ENCODE measurements at places on chromosomes 2 and 18. TPM values are rescaled to one million over a fixed set of nuclear protein-coding genes. Genes with fewer than 3 reads are reported as not detected.

GALNT1 gene
- 33.1 TPM for total RNA-seq

IL36G gene
- total RNA-seq = not detected

GAL3ST2 gene
- total RNA-seq = 0.22 TPM

HRH4 gene
- 0.23 TPM for total RNA-seq

NYAP2 gene
- not detected for total RNA-seq

AKAIN1 gene
- not detected for total RNA-seq

SERPINB2 gene
- total RNA-seq = 2.9 TPM

DNA sequence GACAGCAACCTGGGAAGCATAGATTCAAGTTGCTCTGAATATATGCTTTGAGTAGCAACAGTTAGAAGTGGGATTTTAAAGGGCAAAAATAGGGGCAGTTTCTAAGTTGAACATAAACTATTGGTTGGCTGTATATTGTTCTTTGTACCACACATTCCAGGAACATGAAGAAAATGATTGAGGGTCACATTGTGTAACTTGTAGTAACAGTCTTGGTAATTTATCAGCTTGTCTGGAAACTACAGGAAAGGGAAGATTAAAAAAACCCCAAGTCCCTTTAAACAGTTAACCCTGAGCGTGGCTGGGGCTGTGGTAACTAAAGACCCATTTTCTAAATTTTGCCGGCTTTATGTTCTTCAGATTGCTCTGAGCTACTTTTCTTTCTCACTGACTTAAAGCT is 7.4 kb downstream of the PLEKHB2 start:
- peak overlapping the region; percentile 44 for H3K27ac ChIP-seq
- DNase-seq = no peak
- H3K36me3 ChIP-seq = peaks cover 58% of the 10 kb centered on the region
- H3K27me3 ChIP-seq = no peaks in the 10 kb centered on the region
- no peak overlapping the region for H3K4me3 ChIP-seq

DNA sequence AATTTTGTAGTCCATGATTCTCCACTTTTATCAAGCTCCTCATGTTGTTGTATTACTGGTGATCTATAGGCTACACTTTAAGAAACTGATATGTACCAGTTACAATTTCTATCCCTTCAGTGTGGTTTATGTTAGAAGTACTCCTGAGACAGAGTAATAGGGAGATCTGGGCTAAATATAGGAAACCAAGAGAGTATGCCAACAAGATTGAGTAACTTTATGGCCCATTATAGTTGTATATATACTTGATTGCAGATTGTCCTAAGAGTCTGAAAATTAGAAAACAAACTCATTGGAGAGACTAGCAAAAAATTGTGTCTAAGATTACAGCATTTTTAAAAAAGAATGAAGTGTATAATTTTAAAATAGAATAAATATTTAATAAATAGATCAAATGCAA is 605.6 kb downstream of the XIRP2 start:
- H3K27me3 ChIP-seq = no peaks in the 10 kb centered on the region
- no peak overlapping the region for H3K27ac ChIP-seq
- no peaks in the 10 kb centered on the region for H3K36me3 ChIP-seq
- no peak overlapping the region for H3K4me3 ChIP-seq
- DNase-seq = no peak

DNA sequence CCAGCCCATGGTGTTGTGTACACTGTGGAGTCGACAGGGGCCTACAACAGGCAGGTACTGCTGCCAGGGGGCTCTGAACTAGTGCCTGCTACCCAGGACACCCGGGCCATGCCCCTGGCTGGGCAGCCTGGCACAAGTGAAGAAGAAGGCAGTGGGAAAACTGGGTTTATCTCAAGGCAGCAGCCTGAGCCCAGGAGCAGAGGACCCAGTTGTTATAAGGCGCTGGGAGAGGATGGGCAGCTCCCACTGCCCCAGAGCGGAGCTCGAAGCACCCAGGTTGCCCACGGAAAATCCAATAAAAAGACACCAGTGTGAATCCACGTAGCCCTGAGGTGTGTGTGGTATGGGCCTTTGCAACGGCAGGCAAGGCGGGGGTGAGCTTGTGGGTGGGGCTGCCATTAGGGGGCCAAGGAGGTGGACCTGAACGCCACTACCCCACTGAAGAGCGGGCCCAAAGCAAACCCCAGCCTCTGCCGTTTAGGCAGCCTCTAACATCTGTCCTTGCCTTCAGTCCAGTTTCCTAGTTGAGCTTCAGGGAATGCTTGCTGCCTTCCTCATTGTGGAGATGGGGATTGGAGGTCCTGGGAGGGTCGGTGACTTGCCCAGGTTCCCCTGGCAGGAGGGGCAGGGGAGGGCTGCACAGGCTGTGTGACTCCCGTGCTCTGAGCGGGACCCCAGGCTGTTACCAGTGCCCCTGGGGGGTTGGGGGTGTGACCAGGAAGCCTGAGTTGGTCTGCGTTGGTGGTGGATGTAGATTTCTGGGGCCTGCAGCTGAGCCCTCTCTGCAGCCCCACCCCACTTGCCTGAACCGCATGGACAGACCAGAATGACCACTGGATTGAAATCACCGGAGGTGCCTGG is 16.0 kb downstream of the ARID5A start:
- H3K4me1 ChIP-seq = peaks cover 9% of the 10 kb centered on the region
- no peaks in the 10 kb centered on the region for H3K27me3 ChIP-seq
- no peak for DNase-seq
- peaks cover 6% of the 10 kb centered on the region for H3K36me3 ChIP-seq

- H3K36me3 ChIP-seq = no peaks in the 10 kb centered on the region
- no peaks in the 10 kb centered on the region for H3K27me3 ChIP-seq
- no peak overlapping the region for H3K4me3 ChIP-seq
- H3K4me1 ChIP-seq = no peaks in the 10 kb centered on the region
- H3K27ac ChIP-seq = no peak overlapping the region
These were observed 456.6 kb upstream of the UBE2E3 start for GRCh38 chr2:180523621-180524340.

DNA sequence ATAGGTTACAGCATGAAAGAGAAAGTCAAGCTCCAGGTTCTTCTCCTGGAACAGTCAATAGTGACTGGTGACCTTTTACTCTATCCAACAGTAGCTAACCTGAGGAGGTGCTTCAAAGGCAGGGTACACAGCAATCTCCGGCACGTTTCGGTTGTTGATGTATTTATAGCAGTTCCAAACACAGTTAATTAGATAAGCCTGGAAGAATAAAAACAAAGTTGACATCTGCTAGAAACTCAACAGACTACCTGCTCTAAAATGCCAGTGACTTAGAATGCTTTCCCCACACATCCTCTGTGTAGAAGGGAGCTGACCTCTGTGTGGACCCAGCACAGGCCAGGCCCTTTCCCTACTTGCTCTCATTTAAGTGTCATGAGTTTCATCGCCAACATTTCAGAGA is 17.2 kb downstream of the LAPTM4A start:
- H3K4me3 ChIP-seq = no peak overlapping the region
- no peak for DNase-seq
- H3K36me3 ChIP-seq = peaks cover 54% of the 10 kb centered on the region
- peaks cover 9% of the 10 kb centered on the region for H3K4me1 ChIP-seq

DNA sequence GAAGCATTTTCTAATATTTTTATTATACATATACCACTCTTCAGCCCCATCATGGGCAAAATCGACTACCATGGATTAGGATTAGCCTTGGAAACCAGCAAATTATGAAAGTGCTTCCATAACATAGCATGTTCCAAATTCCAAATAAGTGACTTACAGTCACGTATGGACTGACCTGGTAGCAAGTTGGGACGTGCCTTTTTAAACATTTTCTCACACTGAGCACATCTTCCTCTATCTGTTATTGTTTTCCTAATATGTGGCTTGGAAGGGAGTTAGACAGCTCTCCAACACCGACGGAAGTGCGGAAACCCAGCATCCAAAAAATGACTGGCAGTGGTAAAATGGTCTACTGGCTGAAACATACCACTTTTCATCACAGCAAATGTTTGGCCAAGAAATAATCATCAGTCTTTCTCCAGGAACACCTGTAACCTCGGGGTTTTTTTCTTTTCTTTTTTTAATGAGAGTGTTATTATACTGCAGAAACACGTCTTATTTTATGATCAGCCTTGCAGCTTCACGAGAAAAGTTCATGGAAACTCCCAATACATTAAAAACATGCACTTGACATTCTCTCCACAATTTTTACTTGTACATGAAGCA is 107.0 kb downstream of the IRS1 start:
- H3K4me1 ChIP-seq = peaks cover 22% of the 10 kb centered on the region
- H3K27me3 ChIP-seq = peaks cover 21% of the 10 kb centered on the region
- H3K27ac ChIP-seq = no peak overlapping the region

DNA sequence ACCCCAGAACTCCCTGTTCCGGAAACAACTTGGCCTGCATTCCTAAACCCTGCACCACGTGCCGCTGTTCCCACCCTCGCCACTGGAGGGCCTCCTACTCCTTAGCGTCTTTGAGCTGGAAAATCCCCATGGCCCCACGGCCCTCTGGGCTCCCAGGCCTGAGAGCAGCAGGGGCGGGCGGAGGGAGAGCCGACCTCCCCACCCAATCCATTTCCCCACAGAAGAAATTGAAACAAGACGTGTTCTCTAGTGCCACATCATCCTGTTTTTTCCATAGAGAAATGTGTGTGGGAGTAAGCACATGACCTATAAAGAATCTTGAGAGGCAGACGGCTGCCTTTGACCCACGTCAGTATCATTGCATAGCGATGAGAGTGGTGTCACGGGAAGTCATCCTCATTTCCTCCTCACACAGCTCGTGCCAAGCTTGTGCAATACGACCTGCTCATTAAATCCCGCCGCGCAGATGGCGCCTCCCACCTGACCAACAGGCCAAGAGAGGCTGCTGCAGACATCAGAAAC is 79.2 kb downstream of the LAMA1 start:
- H3K27me3 ChIP-seq = no peaks in the 10 kb centered on the region
- no peak overlapping the region for H3K4me3 ChIP-seq
- H3K4me1 ChIP-seq = no peaks in the 10 kb centered on the region
- no peak overlapping the region for H3K27ac ChIP-seq
- no peak for DNase-seq

DNA sequence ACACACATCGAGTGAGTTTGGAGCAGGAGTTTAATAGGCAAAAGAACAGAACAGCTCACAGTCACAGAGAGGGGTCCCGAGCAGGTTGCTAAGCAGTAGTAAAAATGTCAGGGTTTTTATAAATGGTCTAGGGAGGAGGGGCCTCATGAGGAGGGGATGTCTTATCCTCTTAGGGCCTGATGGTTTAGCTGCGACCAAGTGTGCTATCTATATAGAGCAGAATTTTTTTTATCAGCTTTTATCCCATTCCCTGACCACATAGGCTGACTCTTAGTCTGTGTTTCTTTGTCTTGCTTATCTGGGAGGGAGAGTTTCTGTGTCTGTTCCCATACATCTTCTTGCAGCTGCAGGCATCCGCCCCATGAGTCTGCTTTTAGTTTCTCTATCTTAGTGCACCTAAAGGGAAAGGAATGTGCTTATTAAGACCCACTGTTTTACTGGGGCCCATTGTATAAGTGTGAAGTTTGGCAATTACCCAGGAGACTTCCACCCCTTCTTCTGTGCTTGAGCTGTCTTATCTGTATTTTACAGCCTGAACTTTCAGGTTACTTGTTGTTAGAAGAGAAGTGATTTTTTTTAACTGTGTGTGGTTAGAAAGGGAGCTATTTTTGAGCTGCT is 30.4 kb upstream of the GMCL1 start:
- DNase-seq = no peak
- H3K4me1 ChIP-seq = peaks cover 22% of the 10 kb centered on the region
- no peaks in the 10 kb centered on the region for H3K27me3 ChIP-seq
- peaks cover 18% of the 10 kb centered on the region for H3K36me3 ChIP-seq

DNA sequence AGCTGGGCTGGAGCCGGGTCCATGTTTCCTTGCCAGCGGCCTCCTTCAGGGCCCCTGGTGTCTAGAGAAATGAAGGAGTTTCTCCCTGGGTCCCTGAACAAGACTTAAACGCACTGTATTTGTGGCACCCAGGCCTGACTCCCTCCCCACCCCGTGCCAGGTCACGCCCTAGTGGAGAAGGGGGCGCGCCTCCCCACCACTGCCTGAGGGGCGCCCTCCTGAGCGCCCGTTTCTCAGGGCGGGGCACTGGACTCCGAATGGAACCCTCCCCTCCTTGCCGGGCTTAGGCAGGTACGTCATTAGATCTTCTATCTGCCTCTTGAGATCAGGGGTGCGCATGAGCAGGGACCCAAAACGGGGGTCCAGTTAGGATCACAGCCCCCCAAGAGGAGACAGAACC is 16.3 kb downstream of the ODC1 start:
- peak overlapping the region; percentile 63 for H3K27ac ChIP-seq
- peak overlapping the region; percentile 83 for H3K4me3 ChIP-seq
- peaks cover 6% of the 10 kb centered on the region for H3K27me3 ChIP-seq
- peaks cover 14% of the 10 kb centered on the region for H3K4me1 ChIP-seq

DNA sequence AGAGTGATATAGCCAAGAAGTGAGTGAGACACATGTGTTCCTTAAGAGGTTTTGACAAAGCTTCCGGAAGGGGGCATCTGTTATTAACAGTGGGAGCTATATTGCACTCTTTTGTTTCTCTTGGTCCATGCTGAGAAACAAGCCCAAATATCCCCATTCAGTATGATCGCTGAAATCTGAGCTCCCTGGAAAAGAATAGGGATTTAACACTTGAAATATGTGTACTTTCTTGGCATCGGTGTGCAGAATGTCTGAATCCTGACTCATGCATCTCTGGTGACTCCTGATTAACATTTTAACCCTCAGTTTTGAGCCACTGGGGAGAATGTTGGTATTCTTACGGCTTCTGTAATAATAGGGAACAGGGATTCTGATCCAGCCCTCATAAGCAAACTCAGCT is 448.1 kb downstream of the TSN start:
- no peaks in the 10 kb centered on the region for H3K36me3 ChIP-seq
- no peaks in the 10 kb centered on the region for H3K4me1 ChIP-seq
- no peak overlapping the region for H3K27ac ChIP-seq
- H3K27me3 ChIP-seq = no peaks in the 10 kb centered on the region

- peaks cover 3% of the 10 kb centered on the region for H3K27me3 ChIP-seq
- no peaks in the 10 kb centered on the region for H3K36me3 ChIP-seq
- no peak overlapping the region for H3K4me3 ChIP-seq
These were observed 153.3 kb upstream of the MAP3K20 start for GRCh38 chr2:172922306-172922705.

DNA sequence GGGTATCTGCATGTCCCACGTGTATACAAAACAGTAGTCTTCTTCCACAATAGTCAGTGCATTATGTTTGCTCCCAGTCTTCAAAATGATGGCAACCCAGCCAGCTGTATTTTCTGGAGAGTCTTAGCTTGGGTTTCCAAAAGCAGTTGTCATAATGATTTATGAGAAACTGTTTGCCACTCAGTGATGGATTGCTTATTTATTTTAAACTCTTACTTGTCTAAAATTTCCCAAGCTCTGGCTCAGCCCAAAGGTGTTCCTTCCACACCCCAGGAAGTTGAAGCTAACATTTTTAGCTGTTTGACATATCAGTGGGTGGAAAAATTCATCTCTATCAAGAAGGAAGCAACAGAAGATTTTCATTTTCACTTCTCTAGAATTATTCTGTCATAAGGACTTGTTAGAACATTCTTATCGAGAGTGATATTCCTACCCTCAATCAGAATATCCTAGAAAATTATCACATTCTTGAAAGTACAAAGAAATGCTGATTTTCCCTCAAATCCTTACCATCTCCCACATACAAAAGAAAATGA is 78.8 kb downstream of the ASAP2 start:
- peaks cover 3% of the 10 kb centered on the region for H3K27me3 ChIP-seq
- H3K4me1 ChIP-seq = no peaks in the 10 kb centered on the region
- no peak for DNase-seq
- no peaks in the 10 kb centered on the region for H3K36me3 ChIP-seq
- H3K4me3 ChIP-seq = no peak overlapping the region
- H3K27ac ChIP-seq = no peak overlapping the region

GRCh38 chr2:202494300-202495229 is 118.4 kb downstream of the BMPR2 start:
- no peak overlapping the region for H3K27ac ChIP-seq
- H3K27me3 ChIP-seq = no peaks in the 10 kb centered on the region
- H3K36me3 ChIP-seq = no peaks in the 10 kb centered on the region
- H3K4me3 ChIP-seq = no peak overlapping the region
- H3K4me1 ChIP-seq = no peaks in the 10 kb centered on the region

GRCh38 chr18:48418539-48419276 is 9.5 kb upstream of the ZBTB7C start:
- H3K27me3 ChIP-seq = peaks cover 74% of the 10 kb centered on the region

Data from activated naive CD8-positive, alpha-beta T cell treated with anti-CD3 and anti-CD28 coated beads, Interleukin-2, amount 10 ng/mL, durations not matched to agents 7 days and 5 days (primary cell).